ENCODE measurements at places on chromosomes 7 and 10.

GRCh38 chr10:62903828-62904227, 87.7 kb upstream of the EGR2 start:
- DNase-seq: no peak

- no peak for DNase-seq
These were observed 115.1 kb downstream of the TNS3 start for GRCh38 chr7:47466832-47467231.

DNA sequence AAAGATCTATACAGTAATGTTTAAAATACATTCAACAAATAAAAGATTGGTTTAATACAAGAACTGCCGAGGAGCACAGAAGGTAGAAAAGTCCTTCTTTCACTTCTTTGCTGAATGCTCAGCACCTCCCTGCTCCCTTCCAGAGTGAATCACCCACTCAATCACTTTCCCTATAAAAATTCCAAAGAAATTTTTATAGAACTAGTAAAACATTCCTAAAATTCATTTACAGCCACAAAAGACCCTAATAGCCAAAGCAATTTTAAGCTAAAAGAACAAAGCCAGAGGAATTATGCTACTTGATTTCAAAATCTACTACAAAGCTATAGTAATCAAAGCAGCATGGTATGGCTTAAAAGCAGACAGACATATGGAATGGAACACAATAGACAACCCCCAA, 320.9 kb downstream of the PCLO start:
- no peak for DNase-seq

DNA sequence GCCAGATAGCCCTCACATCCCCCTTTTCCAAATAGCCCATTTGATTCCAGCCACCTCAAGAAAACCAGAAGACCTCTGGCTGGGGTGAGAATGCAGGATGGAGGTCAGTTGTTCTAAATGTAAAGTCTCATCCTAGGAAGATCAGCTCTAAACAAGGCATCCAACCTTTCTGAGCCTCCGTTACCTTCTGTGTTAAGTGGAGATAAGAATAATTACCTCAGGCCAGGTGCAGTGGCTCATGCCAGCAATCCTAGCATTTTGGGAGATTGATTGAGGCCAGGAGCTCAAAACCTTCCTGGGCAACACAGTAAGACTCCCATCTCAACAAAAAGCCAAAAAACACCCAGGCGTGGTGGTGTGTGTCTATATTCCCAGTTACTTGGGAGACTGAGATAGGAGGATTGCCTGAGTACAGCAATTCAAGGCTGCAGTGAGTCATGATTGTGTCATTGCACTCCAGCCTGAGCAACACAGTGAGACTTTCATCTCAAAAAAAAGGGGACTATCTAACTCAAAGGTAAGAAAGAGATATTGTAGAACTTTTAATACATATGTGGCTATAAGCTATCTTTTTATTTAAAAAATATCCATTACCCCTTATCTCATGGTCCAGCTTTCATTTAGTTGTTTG, 43.5 kb downstream of the PRTFDC1 start:
- DNase-seq: no peak

GRCh38 chr7:98236355-98237185, 15.5 kb downstream of the TECPR1 start:
- DNase-seq: no peak

GRCh38 chr10:17787087-17787961, 21.8 kb upstream of the MRC1 start:
- DNase-seq: no peak

GRCh38 chr10:75403144-75403938, 1.8 kb upstream of the ZNF503 start:
- peak; percentile 66 for DNase-seq

DNA sequence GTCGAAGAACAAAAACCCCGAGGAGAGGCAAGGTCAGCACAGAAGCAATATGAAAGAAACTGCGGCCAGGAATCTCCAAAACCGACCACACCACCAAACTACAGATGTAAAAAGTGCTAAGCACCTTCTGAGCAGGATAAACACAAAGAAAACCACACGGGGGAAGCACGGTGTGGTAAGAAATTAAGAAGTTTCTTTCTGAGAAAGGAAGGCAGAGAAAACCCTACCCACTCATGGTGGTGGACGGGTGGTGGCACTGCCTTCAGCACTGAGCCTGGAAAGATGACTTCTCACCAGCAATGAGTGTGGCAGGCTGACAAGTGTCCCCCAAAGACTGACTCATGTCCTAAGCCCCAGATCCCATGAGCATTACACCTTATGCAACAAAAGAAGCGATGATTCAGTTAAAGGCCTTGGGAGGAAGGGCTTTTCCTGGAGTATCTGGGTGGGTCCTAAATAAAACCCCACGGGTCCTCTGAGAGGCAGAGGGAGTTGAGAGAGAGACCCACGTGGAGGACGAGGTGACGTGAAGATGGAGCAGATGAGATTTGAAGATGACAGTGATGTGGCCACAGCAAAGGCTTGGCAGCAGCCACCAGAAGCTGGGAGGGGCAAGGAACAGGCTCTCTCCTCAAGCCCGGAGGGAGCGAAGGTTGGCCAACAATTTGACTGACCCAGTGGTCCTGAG, 124.9 kb downstream of the DLG5 start:
- DNase-seq: no peak
